ENCODE measurements at places on chromosomes 12 and 14.

GRCh38 chr14:100671386-100671901 is 55.2 kb upstream of the DLK1 start:
- DNase-seq: no peak

DNA sequence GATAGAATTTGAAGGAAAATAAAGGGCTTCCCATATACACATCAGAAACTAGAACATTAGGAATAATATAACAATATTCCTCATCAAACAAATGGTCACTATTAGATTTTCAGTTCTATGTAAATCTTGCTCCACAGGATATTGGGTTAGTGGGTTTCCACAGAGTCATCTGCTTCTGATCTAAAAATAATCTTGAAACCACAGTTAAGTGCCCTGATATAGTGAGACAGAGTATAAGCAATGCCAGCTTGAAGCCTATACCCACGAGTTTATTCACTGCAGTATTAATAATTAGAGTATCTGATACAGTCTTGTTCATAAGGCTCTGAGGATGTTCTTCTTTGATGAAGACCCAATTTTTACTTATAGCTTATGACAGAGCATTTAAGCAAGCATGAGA is 74.5 kb upstream of the ATF7IP start:
- DNase-seq: no peak

- DNase-seq: no peak
Measured at GRCh38 chr12:22792138-22792537, 167.2 kb downstream of the ETNK1 start.

GRCh38 chr12:78470354-78471195 is 394.0 kb upstream of the SYT1 start:
- no peak for DNase-seq

DNA sequence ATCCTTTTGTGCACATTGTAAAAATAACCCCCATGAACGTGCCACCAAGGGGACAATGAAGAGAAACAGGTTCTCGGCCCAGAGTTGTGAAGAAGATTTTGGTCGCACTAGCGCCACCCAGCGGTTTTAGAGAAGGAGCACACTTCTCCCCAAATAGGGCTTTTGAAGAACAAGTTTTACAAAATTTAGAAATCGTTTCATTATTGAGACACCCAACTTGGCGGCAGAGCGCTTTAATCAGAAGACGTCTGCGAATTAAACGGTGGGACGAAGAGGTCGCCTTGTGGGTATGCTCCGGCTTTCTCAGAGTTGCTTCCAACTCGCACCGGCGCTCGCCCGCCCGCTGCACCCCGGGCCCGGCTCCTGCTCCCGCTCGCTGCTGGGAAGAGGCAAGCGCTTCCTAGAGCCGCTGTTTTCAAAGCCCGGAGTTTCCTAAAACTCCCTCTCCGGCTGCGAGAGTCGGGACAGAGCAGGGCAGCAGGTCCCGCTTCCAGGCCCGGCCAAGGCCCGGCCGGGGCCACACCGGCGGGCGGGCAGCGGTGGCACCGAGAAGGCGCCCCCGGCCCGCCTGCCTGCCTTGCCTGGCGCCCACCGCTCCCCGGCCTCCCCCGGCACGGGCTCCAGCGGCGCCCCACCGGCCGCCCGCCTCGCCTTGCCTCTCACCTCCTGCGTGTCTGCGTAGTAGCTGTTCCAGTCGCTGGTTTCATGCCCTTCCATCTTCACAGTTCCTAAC is 645 bp downstream of the FOXA1 start:
- DNase-seq: no peak

DNA sequence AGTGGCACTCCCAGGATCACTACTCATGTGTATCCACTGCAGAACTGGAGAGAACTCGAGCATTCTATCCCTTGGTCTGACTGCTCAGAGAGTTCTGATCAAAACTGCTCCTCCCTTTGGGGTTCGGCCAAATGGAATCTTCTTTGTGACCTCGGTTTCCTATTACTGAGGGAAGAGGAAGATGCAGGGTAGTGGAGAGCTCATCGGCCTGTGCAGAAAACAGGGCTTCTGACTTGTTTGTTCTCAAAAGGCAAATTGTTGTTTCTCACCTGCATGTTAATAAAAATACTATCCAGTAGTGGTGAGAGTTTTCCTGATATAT is 17.1 kb upstream of the AKAP6 start:
- no peak for DNase-seq

- no peak for DNase-seq
Measured at GRCh38 chr12:94184995-94185719, 36.8 kb downstream of the PLXNC1 start.

- DNase-seq: no peak
Measured at GRCh38 chr14:89215114-89215513, 201.9 kb downstream of the FOXN3 start.

DNA sequence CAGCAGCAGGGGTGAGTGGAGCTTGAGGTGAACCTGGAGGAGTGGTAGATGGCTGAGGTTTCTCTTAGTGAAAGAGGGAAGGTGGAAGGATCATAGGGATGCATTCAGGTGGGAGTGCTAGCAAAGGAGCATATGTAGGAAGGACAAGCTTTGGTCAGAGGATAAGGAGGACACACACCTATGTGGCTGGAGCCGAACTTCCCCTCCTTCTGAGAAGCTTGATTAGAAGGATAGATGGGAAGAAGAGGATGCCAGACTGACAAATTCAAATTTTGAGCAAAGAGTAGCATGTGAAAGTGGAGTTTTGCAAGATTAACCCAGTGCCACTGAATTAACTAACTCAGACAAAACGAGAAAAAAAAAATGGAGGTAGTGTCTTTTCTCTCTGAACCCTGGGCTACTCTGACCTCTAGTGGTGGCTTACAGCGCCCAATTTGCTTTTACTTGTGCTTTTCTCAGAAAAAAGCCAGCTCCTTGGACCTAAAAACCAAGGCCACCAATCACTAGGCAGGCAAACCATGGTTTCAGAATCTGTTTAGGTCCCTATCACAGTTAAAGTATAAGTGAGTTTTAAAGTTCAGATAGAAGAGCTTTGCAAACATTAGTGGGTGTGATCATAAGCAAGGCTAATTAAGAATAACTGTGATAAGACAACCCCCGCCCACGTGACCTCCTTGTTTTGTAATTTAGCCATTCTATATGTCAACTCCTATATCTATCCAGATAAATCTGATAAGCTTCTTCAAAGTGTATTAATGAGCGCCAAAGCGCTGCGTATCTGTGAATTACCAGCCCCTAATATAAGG is 15.5 kb downstream of the EMP1 start:
- peak; percentile 59 for DNase-seq

DNA sequence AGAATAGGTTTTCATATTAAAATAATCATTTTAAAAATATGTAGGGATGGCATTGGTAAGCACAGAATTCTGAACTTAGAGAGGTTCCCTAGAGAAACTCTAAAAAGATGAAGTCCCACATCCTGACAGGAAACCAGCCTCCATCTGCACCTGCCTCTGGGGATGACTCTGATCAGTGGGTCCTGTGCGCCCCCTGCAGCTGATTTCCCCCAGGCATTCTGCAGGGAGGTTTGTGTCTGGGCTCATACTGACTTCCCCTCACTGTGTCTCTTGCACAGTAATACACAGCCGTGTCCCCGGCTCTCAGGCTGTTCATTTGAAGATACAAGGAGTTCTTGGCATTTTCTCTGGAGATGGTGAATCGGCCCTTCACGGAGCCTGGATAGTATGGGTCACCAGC is 602.9 kb downstream of the TMEM121 start:
- DNase-seq: no peak

GRCh38 chr12:86917121-86917520 is 660.9 kb upstream of the MGAT4C start:
- DNase-seq: no peak

DNA sequence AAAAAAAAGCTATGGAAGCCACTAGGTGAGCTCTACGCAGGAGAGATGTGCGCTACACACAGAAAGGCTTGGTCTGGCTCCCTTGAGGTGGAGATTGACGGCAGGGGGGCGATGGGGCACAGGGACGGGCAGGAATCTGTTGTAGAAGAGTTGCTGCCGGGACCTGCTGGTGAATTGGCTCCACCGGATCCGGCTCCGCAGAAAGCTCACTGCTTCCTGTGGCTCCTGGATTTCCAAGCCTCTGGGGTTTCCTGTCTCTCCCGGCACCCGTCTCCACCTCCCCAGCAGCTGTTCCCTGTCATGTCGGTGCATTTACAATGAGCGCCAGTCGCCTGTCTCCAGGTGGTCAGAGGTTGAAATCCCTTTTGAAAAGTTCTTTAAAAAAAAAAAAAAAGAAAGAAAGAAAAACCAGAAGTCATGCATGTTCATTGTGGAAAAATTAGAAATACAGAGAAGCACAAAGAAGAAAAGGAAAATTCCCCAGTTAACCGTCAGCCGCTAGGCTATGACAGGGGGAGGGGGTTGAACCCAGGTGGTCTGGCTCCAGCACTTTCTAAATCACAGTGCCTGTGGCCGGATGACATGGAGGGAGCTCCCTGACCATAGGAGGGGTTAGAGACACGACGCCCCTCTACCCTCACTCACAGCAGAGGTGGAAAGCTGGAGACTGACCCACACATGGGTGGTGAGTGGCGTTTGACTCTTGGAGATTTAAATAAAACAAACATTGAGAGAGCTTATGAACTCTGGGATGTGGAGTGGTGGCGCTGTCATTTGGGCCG is 20.8 kb downstream of the FAM222A start:
- DNase-seq: no peak

DNA sequence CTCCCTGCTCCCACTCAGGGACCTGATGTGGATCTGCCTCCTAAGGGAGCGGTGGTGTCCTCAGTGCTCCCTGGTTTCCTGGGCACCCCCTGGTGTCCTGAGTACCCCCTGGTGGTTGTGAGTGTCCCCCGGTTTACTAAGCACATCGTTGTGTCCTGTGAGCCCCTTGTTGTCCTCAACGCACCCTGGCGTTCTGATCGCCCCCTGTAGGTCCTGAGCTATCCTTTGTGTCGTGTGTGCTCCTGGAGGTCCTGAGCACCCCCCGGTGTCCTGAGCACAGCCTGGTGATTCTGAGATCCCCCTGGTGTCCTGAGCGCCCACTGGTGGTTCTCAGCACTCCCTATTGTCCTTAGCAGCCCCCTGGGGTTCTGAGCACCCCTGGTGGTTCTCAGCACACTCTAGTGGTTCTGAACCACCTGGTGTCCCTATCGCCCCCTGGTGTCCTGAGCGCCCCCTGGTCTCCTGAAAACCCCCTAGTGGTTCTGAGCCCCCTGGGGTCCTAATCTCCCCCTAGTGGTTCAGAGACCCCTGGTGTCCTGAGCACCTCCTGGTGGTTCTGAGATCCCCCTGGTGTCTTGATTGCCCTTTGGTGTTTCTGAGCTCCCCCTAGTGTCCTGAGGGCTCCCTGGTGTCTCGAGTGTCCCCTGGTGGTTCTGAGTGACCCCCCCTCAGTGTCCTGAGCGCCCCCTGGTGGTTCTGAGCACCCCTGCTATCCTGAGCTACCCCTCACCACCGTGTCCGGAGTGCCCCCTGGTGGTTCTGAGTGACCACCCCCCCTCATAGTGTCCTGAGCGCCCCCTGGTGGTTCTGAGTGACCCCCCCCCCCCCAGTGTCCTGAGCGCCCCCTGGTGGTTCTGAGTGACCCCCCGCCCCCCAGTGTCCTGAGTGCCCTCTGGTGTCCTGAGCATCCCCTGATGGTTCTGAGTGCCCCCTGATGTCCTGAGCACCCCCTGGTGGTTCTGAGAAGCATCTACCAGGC is 615.1 kb downstream of the TMEM121 start:
- peak; percentile 13 for DNase-seq

GRCh38 chr12:52229836-52230343 is 3.2 kb upstream of the KRT7 start:
- DNase-seq: no peak

- DNase-seq: no peak
Measured at GRCh38 chr14:104927901-104928300, 3.2 kb downstream of the PLD4 start.

DNA sequence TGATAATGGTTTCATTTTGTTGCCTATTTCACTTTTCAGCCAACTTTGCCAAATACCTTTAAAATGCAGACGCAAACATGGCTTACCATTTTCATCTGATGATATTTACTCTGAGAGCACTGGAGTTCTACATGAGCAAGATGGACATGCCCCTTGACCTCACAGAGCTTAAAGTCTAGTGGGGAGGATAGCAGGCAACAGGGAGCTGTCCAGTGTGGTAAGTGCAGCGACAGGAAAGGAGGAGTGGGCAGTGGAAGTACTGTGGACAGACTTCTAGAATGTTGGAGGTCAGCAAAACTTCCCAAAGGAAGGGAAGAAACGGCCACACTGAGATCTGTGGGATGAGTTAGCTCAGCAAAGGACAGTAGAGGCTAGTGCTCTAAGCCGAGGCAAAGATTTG is 25.3 kb downstream of the LRIG3 start:
- no peak for DNase-seq

- DNase-seq: no peak
Measured at GRCh38 chr12:51926718-51927117, 19.4 kb downstream of the ACVRL1 start.

DNA sequence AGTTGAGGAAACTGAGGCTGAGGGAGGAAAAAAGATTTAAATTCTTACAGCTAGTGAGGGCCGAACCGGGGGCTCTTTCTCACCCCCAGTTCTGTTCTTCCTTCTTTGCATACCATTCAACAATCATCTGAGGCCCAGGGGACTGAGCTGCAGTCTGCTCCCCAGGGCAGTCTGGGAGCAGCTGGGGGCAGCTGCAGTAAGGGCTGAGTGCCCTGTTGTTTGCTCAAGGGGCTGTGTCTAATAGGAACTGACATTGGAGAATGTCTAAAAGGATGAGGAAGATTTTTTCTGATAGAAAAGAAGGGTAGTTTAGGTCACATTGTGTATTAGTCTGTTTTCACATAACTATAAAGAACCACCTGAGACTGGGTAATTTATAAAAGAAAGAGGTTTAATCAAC is 42.2 kb downstream of the SLC17A8 start:
- DNase-seq: no peak

GRCh38 chr12:29428633-29429032 is 47.7 kb upstream of the ERGIC2 start:
- DNase-seq: peak; percentile 10

- DNase-seq: peak; percentile 50
Measured at GRCh38 chr12:12024911-12025682, 45.6 kb upstream of the BCL2L14 start.

- DNase-seq: no peak
Measured at GRCh38 chr14:94387051-94388026, 1.1 kb downstream of the SERPINA1 start.

DNA sequence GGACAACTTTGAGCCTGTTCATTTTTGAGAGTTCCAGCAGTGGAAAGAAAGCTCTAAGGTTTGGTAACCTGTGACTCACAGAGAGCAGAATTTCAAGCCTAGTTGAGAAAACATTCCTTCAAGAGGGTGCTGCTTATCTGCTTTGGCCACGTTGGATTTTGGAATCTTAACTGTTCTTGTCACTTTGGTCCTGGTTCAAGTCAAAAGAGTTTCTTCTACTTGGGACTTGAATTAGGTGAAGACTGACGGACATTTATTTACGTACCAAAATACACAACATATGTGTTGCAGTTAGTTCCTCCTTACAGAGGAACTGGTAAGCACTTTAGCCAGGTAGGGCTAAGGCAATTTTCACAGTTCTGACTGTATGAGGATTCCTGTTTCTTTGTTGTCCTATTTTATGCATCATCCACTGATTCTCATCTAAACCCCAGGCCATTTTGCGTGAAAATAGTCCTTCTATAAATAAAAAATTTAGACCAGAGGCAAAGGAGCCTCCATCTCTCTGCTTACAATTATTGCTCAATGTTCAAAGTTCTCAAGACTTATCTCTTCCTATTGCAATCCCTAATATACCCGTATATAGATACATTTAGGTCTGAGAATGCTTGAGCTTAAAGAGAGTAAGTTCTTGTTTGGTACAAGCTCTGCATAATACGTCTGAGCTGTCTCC is 580.9 kb downstream of the DIO2 start:
- no peak for DNase-seq

Measured in GM13976 (cell line).